ENCODE measurements at places on chromosomes 12 and 14.

DNA sequence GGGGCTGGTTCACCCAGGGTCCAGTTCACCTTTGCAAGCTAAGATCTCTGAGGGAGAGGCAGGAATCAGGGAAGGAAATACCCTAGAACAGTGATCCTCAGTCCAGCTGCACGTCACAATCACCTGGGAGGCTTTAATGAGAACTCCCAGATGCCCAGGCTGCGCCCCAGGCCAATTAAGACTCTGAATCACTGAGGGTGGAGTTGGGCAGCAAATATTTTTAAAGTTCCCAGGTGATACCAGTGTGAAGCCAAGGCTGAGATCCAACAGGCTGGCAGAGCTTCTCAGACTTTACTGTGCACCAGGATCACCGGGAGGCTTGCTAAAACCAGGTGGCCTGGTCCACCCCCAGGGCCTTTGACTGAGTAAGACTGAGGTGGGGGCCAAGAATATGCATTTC, 23.8 kb downstream of the MYL2 start:
- H3K4me3 ChIP-seq: no peak overlapping the region
- no peak overlapping the region for H3K27ac ChIP-seq
- no peak for DNase-seq
- H3K36me3 ChIP-seq: no peaks in the 10 kb centered on the region
- peaks cover 6% of the 10 kb centered on the region for H3K27me3 ChIP-seq

DNA sequence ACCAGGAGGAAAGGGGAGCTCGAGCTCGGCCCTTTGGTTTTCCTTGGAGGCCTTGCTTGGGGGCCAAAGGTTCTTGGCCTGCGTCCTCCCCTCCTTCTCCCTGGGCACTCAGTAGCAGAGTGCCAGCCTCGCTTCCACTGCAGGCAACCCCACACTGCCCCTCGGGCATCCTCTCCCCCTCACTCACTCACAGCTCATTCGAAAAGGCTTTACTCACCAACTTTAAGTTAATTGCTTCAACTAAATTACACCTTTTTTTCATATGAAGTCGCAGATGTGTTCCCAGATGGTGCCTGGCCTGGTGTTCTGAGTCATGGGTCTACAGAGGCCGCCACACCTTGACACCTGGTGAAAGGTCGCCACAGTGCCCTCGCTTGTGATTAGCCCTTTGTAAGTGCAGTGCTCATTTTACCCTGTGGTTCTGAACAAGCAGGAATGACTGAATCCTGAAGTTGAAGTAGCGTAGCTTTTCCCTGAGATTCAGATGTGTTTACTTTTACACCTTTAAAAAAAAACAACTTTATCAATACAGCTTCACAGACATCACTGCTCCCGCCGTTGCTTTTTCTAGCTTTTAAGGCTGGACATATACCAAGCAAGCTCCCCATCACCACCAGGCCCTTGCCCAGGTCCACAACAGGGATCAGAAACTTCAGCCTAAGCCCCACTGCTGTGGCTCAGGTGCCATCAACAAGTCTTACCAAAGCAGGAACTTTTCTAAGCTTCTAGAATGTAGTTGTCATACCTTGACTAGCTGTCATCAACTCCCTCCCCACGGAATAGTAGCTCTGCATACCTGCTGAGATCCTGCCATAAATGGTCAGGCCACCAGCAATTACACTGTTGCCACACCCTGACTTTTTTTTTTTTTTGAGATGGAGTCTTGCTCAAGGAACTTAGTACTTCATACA, 20.3 kb upstream of the ADIPOR2 start:
- peak overlapping the region; percentile 57 for H3K27ac ChIP-seq
- H3K36me3 ChIP-seq: no peaks in the 10 kb centered on the region
- no peak overlapping the region for H3K4me3 ChIP-seq
- no peak for DNase-seq

DNA sequence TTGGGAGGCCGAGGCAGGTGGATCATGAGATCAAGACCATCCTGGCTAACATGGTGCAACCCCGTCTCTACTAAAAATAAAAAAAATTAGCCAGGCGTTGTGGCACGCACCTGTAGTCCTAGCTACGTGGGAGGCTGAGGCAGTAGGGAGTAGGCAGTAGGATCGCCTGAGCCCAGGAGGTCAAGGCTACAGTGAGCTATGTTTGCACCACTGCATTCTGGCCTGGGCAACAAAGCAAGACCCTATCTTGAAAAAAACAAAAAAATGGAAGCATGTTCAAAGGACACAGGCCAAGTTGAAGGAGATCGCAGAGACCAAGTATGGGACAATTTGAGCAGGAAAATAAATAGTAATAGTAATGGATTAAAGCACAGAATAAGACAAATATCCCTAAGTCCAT, 14.2 kb downstream of the NCAPD2 start:
- no peak overlapping the region for H3K27ac ChIP-seq
- peaks cover 21% of the 10 kb centered on the region for H3K36me3 ChIP-seq
- no peaks in the 10 kb centered on the region for H3K27me3 ChIP-seq

- H3K27me3 ChIP-seq: no peaks in the 10 kb centered on the region
- H3K4me1 ChIP-seq: peaks cover 44% of the 10 kb centered on the region
- peak overlapping the region; percentile 81 for H3K27ac ChIP-seq
- peak overlapping the region; percentile 88 for H3K4me3 ChIP-seq
- peaks cover 13% of the 10 kb centered on the region for H3K36me3 ChIP-seq
Measured at GRCh38 chr12:118356809-118357256, 15.9 kb downstream of the TAOK3 start.

GRCh38 chr14:53967606-53968005, 11.0 kb upstream of the BMP4 start:
- peaks cover 5% of the 10 kb centered on the region for H3K36me3 ChIP-seq
- peaks cover 3% of the 10 kb centered on the region for H3K4me1 ChIP-seq
- no peak for DNase-seq
- H3K27me3 ChIP-seq: peaks cover 56% of the 10 kb centered on the region
